ENCODE measurements at places on chromosomes 6 and 20.

GRCh38 chr20:461254-462198 is 807 bp downstream of the TBC1D20 start:
- DNase-seq = peak; percentile 76

DNA sequence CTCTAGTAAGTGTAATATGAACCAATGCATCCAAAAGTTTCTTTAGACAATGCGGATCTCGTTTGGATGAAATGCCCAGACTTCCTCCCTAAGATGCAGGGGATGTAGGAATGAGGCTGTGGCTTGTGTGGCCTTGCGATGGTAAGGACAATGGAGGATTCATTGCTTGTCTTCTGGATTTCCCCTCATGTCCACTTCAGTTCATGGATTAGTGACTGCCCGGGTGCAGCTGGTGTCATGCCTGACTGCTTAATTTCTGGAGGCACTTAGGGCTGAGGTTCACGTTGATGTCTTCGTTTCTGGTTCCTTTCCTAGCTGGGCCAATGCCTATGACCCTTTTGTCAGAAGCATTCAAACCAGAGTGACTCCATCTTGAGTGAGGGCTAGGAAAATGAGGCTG is 93.8 kb downstream of the SCP2D1 start:
- DNase-seq = no peak

DNA sequence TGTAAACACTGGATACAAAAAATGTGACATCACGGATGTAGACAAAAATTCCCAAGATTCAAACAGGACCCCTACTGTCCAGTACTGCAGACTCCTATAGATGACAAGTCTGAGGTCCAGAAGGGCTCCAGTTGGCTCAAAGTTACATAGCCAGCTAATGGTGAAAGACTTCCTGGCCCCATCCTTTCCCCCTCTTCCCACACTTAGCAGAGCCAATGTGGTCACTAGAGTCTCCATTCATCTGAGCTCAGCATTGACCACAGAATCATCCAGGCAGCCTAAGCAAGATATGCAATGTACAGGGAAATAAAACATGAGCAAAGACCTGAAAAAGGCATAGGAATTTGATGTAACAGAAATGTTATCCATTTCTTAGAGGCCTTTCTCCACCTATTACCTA is 180.5 kb downstream of the ADAT2 start:
- no peak for DNase-seq

DNA sequence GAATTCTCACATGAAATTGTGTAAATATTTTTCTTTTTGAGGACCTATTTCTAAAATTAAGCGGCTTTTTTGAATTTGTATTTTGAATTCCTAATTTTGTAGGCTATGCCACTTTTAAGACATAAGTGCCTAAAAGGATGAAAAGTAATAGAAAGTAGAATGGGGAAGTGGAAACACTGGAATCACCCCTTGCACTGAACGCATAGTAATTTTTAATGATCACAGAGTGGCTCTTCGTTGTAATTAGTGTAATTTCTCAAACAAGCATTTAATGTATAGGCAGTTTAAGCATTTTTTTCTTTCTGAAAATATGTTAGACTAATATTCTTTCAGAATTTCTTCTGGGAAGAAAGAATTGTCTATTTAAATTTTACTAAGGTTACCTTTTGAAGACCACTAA is 73.2 kb downstream of the ARID1B start:
- no peak for DNase-seq

GRCh38 chr6:39646751-39647420 is 78.3 kb downstream of the KIF6 start:
- no peak for DNase-seq

GRCh38 chr20:11219192-11219591 is 545.4 kb upstream of the JAG1 start:
- DNase-seq = no peak

DNA sequence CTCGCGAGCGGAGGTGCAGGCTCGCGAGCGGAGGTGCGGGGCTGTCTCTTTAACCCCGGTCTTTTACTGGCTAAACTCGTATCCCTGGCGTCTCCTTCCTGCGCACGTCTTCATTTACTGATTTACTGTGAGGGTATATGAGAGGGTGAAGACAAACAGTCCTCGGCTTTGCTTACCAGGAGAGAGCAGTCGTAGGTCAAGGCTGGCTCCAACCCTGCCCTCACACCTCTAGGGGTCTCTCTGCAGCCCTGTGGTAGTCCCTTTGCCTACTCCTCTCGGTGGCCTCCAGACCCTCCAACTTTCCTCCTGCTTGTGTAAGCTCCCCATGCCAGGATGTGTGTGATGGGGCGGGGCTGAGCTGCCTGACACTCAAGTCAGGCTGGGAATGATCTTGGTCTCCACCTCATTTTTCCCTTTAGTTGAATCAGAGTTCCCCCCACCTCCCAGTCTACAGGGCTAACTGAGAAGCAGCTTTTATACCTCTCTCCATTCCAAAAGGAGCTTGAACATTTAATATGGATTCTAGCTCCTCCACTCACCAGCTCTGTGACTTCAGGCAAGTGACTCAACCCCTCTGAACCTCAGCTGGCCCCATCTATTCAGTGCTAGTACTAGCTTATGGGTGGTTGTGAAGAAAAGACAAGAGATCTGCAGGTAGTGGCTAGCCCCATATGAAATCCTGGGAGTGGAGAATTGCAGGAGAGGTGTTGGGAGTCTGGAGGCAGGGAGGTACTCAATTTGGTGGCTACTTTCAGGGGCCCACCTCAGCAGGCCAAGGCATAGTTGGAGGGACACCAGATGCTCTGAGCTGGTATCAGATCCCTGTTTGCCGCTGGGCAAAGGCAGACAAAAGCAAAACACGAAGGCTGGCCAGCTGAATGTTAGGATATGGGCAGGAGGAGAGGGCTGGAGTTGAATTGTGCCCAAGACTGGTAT is 902 bp downstream of the SLC29A1 start:
- peak; percentile 70 for DNase-seq

DNA sequence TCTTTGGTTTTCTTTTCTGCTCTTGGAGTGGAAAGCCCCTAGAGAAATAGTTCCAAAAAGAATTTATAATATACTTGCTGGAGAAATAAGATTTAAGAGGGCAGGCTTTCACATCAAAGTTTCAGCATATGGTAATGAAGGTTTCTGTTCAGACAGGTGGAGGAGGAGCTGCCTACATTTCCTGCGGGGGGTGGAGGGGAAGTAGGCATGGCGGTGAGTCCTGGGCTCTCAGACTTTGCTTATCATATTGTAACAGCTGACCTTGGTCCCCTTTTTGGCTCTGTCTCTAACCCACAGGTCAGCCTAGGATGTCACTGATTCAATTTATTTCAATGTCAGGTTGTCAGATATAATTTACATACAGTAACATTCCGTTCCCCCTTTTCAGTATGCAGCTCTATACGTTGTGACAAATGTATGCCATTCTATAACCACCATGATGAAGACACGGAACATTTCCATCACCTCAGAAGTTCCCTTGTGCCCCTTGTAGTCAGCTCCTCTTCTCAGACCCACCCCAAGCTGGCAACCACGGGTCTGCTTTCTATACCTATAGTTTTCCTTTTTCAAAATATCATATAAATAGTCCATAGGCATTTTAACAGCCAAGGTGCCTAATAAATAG is 77.6 kb upstream of the GGTLC1 start:
- no peak for DNase-seq

DNA sequence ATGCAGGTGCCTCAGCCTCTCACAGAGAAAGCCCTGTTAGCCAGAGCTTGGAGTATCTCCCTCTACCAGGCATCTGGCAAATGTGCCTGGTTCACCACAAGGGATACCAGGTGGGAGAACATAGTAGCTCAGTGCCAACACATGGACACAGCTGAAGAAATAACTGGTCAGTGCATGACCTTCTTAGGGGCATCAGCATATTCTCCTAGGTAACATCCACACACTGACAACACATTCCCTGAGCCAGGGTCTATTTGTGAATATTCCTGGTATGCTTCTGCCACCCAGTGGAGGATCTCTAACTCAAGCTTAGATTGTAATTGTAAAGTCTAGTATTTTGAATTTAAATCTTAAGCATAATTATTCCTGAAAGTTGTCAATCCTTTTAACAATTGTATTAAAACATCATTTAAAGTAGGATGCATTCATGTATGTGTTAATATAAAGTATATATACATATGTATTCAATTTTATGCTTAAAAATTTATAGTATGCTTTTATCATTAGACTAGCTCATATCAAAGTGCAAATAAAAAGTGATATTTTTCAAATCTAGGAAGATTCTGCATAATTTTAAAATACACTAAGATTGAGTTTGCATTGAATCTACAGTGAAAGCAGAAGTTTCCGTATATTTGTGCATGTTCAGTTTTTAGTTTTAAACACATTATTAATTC is 45.3 kb upstream of the COL21A1 start:
- peak; percentile 69 for DNase-seq

- DNase-seq = peak; percentile 50
Observed at GRCh38 chr6:110322874-110323242, 35.3 kb downstream of the METTL24 start.

- no peak for DNase-seq
Observed at GRCh38 chr6:71393981-71394432, 105.4 kb downstream of the OGFRL1 start.

DNA sequence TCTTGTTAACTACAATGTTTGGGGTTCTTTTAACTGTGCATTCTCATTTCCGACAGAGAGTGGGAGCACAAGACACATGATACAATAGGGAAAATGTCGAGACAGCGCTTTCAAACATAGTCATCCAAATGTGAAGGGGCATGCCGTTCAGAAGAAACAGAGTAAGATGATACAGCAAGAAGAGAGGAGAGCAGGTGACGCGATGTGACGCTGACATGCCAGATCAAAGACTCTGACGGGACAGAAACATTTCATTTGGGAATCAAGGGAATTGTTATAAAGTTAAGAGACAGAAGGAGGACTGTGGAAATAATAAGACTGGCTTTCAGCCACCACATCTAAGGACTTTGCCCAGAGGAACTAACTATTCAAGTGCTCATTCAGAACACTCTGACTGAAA is 117.4 kb downstream of the FAXC start:
- DNase-seq = no peak

DNA sequence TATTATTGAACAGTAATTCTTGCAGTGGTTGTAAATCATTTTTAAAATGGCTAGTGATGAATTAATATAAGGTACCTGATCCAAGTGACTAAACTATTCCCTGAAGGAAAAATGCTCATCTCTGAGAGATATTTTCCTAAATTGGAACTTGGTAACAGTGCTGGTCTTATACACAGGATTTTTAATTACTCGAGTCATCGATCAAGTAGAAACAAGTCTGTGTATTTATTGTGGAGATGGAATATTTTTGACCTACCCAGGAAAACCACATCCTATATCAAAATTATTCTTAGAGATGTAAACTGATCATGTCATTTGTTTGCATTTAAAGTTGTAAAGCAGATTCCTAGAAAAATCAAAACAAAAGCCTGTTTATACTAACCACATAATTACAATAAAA is 166.9 kb downstream of the MOXD1 start:
- DNase-seq = no peak

DNA sequence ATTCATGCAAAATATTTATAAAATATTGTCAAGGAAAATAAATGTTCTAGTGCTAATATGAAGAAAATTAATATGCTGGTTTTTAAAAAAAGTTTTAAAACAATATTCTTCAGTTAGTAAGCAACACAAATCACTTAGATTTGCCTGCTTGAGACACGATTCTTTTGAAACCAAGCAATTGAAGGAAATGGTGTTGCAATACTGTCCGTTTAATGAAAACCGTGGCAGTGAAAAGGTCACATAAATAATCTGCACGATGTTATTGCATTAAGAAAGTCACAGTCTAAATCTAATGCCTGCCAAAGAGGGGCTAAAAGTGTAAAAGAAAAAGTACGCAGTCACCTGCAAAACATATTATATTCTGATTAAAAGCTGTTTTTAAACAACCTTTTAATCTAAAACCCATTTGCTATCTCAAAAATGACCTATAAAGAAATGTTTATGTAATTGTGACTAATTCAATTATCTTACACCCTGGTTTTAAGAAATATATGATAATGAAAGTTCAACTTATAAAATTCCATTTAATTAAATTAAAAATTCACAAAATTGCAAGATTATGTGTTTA is 143.0 kb downstream of the GMDS start:
- DNase-seq = peak; percentile 82

GRCh38 chr20:63497946-63498935 is 642 bp downstream of the EEF1A2 start:
- peak; percentile 39 for DNase-seq

- DNase-seq = peak; percentile 72
Observed at GRCh38 chr20:52004715-52005114, 186.9 kb downstream of the ZFP64 start.

GRCh38 chr6:31954511-31954910 is 4.3 kb downstream of the NELFE start:
- no peak for DNase-seq

DNA sequence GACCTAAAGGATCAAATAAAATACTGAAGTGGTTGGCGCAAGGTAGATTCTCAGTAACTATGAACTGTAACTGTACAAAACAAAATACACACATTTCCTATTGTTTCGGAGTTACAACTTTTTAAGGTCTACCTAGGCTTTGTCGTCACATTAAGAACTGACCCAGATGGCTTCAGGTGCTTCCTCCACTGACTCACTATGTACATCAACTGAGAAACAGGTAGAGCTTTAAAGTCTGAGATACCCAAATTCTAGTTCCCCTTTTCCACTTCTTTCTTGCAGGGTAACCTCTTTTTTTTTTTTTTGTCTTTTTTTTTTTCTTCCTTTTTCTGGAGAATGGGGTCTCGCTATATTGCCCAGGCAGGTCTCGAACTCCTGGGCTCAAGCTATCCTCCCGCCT is 5.5 kb downstream of the SNRPB start:
- peak; percentile 17 for DNase-seq

- no peak for DNase-seq
Observed at GRCh38 chr6:52982680-52983079, 12.4 kb downstream of the GSTA4 start.

DNA sequence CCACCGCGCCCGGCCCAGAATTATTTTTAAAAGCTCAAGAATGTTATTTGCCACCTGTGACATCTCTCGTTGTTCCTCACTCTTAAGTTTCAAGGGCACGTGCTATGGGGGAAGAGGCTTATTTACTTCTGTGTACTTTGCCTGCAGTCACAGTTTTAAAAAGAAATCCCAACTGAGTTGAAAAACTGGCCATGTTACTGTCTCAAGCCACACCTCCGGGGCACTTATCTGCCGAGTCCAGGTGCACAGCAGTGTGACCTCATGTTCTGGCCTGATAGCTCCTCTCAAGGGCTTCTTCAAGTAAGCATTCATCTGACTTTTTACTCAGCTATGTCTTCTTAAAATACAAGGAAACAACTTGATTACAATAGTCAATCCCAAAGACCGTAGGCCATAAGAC is 34.5 kb downstream of the SHLD1 start:
- DNase-seq = no peak

Data from NB4 (cell line).